NCI-H2171 treated with DMSO at 0.1 percent for 48 hours (cell line): ENCODE measurements at places on chromosomes 1 and 21.

- peak; percentile 89 for DNase-seq
Measured at GRCh38 chr1:38834937-38835827, 24.4 kb downstream of the RRAGC start.

DNA sequence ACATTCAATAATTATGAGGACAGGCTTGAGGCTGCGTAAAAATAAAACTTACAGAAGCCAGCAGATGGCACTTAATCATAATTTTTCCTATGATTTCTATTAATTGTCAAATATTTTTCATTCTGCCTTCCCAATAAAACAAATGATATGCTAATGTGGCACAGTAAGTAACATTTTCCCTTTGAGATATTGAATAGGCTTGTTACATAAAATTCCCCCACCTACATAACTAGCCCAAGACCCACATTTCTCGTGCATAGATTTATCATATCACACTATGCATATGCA, 55.4 kb upstream of the PTGFRN start:
- peak; percentile 45 for DNase-seq

GRCh38 chr1:202069662-202070061, 53.1 kb upstream of the GPR37L1 start:
- DNase-seq, result peak; percentile 86

GRCh38 chr1:231557898-231558707, 29.6 kb downstream of the TSNAX start:
- DNase-seq, result no peak

GRCh38 chr21:44793592-44794374, 7.8 kb downstream of the UBE2G2 start:
- DNase-seq, result no peak
